ENCODE measurements at places on chromosomes 1 and 21.

- no peak for DNase-seq
Measured at GRCh38 chr1:162003830-162004215, 19.8 kb downstream of the OLFML2B start.

GRCh38 chr1:150564051-150564991 is 15.1 kb downstream of the MCL1 start:
- no peak for DNase-seq

GRCh38 chr1:34885405-34886247 is 26.1 kb upstream of the SMIM12 start:
- DNase-seq: peak; percentile 62

DNA sequence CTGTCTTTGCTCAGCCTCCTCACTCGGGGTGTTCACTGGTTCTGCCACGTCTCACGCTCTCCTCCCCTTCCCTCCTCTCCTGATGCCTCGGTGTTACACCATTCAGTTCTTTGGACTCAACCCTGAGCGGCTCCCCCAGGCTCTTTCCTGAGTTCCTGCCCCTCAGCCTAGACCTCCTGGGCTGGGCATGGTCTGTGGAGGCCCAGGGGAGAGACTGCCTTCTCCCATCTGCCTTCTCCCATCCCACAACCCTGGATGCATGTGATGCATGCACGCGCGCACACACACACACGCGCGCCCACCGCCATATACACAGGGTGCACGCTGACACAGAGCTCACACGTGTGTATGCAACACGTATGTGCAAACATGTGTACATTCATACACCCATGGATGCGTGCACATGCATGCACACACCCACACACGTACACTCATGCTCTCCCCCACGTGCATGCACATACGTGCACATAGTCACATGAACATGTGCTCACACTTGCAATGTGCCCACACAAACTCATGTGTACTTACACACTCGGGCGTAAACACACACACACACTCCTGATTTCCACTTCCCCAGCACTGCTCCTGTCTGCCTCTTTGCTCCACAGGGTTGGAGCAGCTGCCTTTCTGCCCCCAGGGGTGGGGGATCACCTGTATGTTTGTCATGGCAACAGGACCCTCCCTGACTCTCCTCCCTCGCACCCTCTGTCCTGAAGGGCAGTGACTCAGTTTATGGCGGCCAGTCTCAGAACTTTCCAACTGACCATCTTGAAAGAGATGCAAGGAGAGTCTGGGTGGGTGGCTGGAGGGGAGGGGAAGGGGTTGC is 59.0 kb downstream of the HUNK start:
- no peak for DNase-seq

DNA sequence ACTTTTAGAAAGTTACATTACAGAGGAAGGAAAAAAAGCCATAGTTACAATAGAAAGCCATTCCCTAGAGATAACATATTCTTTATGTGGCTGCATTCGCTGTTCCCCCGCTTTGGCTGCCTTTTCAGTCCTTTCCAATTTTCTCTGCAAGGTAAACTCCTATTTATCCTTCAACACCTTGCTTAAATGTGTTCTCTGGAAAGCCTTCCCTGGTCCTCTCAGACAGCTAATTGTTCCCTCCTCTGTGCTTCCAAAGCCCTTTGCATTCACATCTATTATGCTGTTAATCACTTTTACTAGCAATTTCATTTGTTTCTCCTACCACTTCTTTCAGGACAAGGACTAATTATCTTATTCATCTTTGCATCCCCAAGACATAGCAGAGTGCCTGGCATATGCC is 1.6 kb downstream of the PHC2 start:
- no peak for DNase-seq

DNA sequence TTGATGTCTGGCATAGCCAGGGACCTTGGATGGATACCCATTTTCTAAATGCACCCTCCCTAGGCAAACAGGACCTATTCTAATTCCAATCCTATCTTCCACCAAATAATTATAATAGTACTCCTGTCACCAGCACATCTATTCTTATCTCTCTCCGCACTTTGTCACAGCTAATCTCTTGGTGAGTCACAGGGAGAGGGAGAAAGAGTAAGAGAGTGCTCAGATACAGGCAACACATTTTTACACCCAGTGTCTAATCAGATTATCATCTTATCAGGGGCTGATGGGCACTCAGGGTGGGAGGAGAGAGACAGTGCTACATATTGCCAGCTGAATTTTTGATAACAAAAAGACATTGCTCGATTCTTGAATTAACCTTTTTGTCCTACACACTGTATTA is 275.0 kb upstream of the BEND5 start:
- DNase-seq: no peak

GRCh38 chr1:19725606-19726005 is 60.9 kb downstream of the HTR6 start:
- DNase-seq: no peak

- DNase-seq: no peak
Measured at GRCh38 chr1:30489737-30490389, 233.5 kb downstream of the MATN1 start.

DNA sequence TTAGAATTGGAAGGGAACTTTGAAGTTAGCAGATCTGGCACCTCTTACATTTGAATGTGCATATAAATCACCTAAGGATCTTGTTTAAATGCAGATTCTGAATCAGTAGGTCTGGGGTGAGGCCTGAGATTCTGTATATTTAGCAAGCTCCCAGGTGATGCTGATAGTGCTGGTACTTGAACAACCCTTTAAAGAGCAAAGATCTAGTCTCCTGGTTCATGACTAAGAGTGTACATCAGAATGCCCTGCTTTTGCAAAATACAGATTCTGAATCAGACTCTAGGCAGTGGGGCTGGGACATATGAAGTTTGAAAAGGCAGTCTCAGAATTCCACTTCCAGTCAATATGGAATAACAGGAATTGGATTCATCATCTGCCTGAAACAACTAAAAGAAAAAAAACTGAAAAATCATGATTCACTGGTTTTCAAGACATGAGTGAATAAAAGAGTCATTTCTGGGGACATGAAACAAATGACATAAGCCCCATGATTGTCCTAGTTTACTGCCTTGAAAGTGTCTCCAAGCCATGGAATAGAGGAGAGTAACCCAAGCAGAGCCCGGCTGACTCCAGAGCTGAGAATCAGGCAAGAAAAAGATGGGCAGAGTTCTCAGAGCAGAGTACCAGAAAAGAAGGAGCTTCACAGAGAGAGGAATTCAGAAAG is 149.6 kb upstream of the SGIP1 start:
- DNase-seq: no peak

DNA sequence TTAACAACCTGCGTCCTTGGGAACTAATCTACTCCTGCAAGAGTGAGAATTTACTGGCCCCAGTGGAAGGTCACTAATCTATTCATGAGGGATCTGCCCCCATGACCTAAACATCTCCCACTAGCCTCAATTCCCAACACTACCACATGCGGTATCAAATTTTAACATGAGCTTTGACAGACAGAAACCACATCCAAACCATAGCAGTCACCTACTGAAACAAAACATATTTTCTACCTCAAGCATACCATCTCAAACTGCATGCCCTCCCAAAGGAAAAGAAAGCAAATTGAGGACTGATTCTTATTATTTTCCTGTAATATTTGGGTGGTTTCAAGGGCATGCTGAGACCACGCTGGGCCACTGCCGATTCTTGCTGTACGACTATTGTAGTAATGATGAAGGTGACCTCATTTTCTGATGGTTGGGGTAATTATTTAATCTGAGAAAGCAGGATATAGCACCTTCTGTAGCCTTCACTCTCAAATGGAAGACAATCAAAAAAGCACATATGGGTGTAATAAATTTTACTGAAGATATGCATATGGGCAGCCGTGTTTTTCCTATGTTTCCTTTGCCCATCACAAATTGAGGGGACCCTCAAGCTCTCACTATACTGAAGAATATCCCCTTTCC is 13.2 kb upstream of the GBP5 start:
- no peak for DNase-seq

- DNase-seq: no peak
Measured at GRCh38 chr1:100414693-100415497, 62.6 kb downstream of the CDC14A start.

- DNase-seq: no peak
Measured at GRCh38 chr1:179107706-179108629, 26.1 kb downstream of the TOR3A start.

All from stimulated activated CD4-positive, alpha-beta T cell treated with anti-CD3 and anti-CD28 coated beads, Interleukin-4, amount 100 ng/mL, for 24 hours (primary cell).